Left cardiac atrium (tissue), 4 donors: ENCODE measurements at places on chromosomes 2 and 18.

- DNase-seq, result peak; percentile 20
Observed at GRCh38 chr2:149661844-149662243, 74.3 kb upstream of the MMADHC start.

DNA sequence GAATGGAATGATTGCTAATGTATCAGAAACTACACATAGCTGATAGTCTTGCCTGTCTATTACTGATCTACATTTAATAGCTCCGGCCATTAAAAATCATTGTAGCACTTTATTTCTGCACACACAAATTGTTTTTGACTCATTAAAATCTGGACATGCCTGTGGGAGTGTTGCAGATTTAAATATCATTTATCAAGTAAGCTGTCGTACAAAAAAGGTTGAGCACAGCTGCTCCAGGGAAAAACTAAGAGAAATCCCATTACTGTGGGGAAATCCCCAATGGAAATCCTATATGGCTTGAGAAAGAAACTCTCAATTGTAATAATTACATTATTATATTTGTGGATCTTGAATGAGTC lies 99.6 kb upstream of the CERS6 start:
- DNase-seq, result no peak

DNA sequence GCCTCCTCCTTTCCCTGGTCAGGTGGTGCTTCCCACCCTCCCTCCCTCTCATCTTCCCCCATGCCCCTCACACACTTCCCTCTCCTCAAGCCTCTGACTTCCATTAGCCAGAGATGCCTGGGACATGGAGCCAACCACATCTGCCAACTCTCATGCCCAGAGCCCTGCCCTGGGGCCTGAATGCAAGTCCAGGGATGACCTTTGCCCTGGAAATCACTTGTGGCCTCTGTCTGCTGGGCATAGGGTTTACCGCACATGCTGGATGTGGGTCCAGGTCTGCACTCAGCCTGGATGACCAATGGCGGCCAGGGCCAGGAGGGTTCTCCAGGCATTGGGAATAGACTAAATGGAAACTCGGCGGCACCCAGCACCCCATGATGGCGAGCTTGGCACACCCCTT lies 98.9 kb downstream of the SEPTIN10 start:
- no peak for DNase-seq

DNA sequence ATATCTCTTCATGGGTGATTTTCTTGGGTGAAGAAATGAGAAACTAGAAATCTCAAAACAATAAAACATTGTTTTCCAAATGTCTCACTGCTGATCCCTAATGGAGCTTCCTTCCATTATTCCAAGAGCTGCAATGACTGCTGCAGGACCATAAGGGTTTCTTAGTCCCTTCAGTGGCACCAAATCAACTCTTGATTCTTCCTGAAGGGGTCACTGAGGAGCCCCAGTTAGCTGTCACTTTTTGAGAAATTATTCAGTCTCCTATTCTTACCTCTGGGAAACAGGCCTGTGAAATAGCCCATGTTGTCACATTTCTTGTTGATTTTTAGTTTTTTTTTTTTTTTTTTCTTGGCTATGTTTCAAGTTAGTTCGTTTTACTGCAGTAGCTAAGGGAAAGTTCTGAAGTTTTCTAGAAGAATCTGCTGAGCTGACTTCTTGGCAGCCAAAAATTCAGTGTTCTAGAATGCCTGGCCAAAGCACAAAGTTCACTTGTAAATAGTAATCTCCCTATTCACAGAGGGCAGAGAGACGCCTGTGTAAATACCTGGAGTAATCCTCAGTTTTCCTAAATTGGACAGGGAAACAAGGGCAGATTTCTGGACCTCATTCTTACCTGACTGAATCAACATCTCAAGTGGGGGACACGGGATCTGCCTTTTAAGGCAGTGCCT lies 480.0 kb downstream of the RIT2 start:
- DNase-seq, result no peak

DNA sequence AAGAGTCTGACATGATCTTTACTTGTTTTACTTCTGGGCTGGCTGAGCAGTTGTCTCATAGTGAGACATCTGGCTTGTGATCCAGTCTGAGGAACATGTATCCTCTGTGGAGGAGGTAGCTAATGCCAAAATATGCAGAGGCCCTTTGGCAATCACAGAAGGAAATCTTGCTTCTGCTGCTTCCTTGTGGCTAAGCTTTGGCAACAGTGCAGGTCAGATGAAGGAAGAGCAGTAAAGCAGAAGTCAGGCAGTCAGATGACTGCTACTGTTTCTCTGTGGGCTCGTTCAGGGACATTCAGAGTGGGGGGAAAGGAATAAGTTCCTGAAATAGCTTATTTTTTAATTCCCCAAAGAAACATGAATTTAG lies 22.3 kb downstream of the DOK1 start:
- no peak for DNase-seq

- no peak for DNase-seq
Observed at GRCh38 chr2:99183025-99183424, 2.0 kb downstream of the MRPL30 start.

- no peak for DNase-seq
Observed at GRCh38 chr18:13120983-13121441, 97.5 kb upstream of the LDLRAD4 start.

GRCh38 chr2:14902953-14903352 lies 270.4 kb downstream of the LRATD1 start:
- no peak for DNase-seq

GRCh38 chr2:183597841-183598240 lies 473.6 kb downstream of the NUP35 start:
- no peak for DNase-seq

- no peak for DNase-seq
Observed at GRCh38 chr18:24130494-24130893, 8.4 kb upstream of the CABYR start.

DNA sequence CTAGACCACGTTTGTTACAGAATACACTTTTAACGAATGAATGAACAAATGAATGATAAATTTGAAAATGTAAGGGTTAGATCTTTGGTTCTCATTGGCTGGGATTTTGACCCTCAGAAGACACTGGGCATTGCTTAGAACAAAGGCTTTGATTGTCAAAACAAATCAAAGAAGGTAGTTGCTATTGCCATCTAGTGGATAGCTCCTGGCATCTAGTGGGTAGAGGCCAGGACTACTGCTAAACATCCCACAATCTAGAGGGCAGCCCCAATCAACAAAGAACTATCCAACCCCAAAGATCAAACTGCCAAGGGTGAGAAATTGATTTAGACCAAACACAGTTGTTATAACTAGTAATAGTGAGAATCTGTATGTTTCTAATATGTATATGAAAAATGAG lies 552.3 kb downstream of the KCNJ3 start:
- no peak for DNase-seq

GRCh38 chr2:109677835-109678580 lies 63.8 kb downstream of the SOWAHC start:
- no peak for DNase-seq
